Pulmonary artery endothelial cell (primary cell): ENCODE measurements at places on chromosomes 7 and 10. TPM values are rescaled to one million over a fixed set of nuclear protein-coding genes. Genes with fewer than 3 reads are reported as not detected.

SEMA3A gene
- 0.20 and 0.92 TPM in 2 replicates for total RNA-seq

PRRT4 gene
- not detected in 2 replicates for total RNA-seq

TRRAP gene
- 17.1 and 22.4 TPM in 2 replicates for total RNA-seq

RASSF4 gene
- total RNA-seq, result 8.8 and 12.3 TPM in 2 replicates

C10orf67 gene
- not detected in 2 replicates for total RNA-seq

MALRD1 gene
- total RNA-seq, result not detected in 2 replicates

ASZ1 gene
- not detected in 2 replicates for total RNA-seq

DDIT4 gene
- 133 and 170 TPM in 2 replicates for total RNA-seq

PCLO gene
- total RNA-seq, result under 0.01 TPM in 2 replicates

PHKG1 gene
- 0.46 and 0.59 TPM in 2 replicates for total RNA-seq

GRCh38 chr10:117398029-117398428 is 22.8 kb upstream of the PDZD8 start:
- DNase-seq, result no peak

- DNase-seq, result no peak
These were observed 1.4 kb downstream of the BTAF1 start for GRCh38 chr10:91925022-91925320.

DNA sequence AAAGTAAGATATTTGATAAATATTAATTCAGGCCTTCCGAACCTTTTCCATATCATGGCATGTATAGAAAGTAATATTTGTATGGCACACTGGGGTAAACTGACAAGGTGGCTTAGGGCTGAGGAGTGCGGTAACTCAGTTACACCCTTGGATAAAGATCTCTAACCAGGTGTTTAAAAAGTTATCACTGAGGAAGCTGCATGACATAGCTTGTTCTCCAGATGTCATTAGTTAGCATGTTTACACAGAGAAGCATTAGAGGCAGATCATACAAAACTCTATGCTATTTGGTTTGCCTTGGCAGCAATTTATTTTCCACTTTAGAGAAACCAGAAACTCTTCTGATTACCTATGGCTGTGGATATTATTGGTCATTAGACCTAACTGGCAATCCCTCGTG is 118.2 kb downstream of the ST7 start:
- no peak for DNase-seq

GRCh38 chr7:111676811-111677210 is 114.5 kb upstream of the IMMP2L start:
- no peak for DNase-seq

DNA sequence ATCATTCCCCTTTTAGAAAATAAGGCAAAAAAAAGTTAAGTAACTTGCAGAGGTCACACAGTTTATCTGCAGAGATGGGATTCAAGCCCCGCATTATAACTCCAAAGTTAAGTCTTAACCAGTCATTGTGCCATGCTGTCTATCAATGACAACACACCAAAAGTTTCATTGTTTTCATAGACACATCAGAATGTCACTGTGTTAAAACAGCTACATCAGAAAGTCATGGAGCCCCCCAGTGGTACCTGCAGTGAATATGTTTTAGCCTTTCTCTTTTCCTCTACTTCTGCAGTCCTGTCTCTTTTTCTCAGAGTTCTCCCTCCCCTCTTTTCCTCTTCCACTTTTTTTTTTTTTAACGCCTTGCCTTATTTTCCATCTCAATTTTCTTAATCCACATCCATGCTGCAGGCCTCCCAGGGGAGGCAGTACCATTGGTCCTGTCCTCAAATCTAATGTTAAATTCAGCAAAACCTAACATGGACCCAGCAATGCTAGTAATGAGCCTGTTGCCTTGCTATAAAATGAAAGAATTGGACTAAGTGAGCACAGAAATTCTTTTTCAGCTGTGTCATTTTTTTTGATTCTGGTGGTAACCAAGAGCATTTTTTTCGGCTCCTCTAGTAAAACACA is 3.8 kb upstream of the NRCAM start:
- no peak for DNase-seq

GRCh38 chr10:44981172-44982113 is 2.8 kb upstream of the DEPP1 start:
- peak; percentile 83 for DNase-seq

GRCh38 chr10:18501198-18501597 is 150.2 kb downstream of the NSUN6 start:
- no peak for DNase-seq

GRCh38 chr7:90587766-90588165 is 8.4 kb upstream of the CDK14 start:
- no peak for DNase-seq

DNA sequence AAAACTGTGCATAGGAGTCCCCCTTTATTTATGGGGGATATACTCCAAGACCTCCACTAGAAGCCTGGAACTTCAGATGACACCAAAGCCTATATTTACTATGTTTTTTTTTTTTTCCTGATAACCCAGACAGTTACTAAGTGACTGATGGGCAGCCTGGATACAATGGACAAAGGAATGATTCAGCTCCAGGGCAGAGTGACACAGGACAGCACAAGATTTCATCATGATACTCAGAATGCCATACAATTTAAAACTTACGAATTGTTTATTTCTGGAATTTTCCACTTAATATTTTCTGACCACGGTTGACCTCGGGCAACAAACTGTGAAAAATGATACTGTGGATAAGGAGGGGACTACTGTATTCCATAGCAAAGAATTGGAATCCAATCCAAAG is 843.6 kb downstream of the PCDH15 start:
- DNase-seq, result no peak

- no peak for DNase-seq
These were observed 184.7 kb downstream of the DGKB start for GRCh38 chr7:14717816-14718215.

- no peak for DNase-seq
These were observed 2.8 kb downstream of the GIMAP5 start for GRCh38 chr7:150740053-150740452.

DNA sequence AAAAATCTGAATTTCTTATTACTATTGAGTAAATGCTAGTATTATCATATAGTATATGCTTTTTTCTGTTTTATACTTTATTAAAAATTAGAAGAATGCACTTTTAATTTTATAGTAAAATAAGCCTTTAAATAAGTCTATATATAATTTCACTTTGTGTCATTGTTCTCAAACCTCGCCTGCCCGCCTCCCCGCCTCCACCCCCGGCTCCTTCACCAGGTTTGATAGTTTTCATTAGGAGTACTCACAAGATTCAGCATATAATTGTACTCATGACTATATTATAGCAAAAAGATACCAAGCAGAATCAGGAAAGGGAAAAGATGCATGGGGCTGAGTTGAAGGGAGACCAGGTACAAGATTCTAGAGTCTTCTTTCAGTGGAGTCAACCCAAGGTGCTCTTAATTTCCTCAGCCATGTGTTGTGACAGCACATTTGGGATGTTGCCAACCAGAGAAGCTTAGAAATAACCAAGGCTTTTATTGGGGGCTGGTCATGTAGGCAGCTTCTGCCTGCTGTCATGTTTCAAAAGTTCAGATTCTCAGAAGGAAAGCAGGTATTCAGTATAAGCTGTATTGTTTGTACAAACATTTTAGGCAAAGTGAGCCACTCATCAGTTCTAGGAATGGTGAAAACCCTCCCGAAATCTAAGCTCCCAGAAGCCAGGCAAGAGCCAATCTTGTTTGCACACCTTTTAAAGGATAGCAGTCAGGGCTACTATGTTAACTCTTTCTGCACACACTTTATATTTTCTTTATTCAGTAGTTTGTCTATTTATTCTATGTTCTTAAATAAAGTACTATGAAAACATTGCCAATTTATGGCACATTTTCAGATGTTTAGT is 12.3 kb downstream of the NHLRC2 start:
- DNase-seq, result no peak

DNA sequence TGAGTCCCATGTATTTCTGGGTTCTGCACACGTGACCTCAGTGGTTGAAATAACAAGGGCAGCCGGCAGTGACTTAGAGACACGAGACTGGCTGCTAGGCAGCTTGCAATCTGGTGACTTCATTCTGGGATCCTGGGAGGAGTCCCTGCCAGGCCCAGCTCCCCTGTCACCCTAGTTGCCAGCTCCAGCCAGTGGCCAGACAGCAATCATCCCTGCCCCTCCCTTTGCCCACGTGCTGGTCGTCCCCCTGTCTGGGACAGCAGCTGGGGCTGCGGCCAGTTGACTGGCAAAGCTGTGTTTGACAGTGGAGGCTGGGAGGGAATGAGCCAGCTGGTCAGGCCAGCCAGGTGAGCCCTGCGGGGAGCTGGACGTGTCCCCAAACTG is 30.0 kb downstream of the ADGRA1 start:
- no peak for DNase-seq

DNA sequence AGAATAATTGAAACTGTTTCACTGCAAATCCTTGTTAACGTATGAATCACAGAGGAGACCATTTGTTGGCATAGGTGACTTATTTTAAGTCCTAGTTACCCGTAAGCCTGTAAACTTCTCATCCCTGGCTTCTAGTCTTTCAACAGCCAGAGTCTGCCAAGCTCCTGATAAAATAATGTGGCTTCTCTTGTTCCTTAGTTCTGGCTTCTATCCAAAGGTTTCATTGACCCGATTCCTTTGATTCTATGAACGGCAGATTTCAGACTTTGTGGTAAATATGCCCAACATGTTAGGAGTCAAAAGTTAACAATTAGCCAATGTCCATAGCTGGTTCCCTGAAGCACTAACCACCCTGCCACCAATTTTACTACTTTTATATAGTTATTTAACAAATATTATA is 23.3 kb downstream of the DNAH11 start:
- no peak for DNase-seq

DNA sequence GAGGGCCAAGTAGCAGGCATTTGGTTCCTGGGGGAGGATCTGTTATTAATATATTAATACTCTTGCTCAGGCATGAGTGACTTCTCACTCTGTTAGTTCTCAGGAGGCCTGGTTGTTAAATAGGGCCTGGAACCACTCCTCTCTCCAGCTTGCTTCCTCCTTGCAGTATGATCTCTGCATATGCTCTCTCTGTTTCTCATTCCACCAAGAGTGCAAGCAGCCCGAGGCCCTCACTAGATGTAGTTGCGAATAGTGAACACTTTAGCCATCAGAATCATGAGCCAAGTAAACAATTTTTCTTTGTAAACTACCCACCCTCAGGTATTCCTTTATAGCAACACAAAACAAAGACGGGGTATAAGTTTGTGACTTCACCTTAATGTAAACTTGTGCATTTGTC is 784.3 kb downstream of the DNAJB9 start:
- DNase-seq, result no peak

- no peak for DNase-seq
These were observed 54.7 kb upstream of the LSM8 start for GRCh38 chr7:118129041-118129795.

DNA sequence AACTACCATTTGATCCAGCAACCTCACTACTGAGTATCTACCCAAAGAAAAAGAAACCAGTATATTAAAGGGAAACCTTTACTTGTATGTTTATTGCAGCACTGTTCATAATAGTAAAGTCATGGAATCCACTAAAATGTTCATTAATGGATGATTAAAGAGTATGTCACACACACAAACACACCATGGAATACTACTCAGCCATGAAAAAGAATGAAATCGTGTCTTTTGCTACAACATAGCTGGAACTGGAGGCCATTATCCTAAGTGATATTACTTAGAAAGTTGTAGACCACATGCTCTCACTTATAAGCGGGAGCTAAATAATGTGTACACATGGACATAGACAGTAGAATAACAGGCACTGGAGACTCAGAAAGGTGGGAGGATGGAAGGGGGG is 203.0 kb upstream of the SLC26A5 start:
- no peak for DNase-seq

DNA sequence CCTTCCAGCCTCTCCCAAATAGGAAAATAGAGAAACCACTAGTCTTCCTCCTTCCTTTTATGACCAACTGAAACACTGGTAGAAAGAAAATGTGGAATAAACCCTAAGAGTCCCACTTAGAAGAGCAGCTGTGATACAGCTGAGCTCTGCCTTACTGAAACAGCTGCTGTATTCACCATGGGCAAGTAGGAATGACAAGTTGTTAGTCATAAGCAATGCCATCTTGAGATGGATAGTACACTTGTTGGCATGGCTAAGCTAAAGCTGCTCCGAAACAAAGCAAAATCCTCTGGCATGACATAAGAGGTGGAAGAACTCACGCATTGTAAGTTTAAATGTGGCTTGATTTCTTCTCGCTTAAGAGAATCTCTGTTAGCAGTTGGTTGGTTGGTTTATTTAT is 48.3 kb upstream of the TMEM236 start:
- no peak for DNase-seq

- no peak for DNase-seq
These were observed 301.2 kb downstream of the FGFR2 start for GRCh38 chr10:121296881-121297585.

DNA sequence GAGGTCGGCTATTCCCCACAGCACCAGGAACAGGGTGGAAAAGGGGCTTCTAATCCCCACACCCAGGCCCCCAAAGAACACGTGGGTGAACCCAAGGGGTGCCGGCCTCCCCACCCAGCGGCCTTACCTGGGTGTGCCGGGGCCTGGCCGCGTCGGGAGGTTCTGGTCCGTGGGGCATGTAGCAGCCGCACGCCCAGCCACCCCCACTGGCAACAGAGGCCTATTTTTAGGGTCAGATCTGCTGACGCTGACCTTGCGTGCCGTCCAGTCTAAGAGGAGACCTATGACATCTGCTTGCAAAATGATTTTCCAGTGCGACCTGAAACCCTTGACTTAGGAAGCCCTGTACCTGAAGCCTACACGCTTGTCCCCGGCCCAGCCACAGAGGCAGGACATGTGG is 38.0 kb upstream of the SAMD8 start:
- DNase-seq, result no peak

DNA sequence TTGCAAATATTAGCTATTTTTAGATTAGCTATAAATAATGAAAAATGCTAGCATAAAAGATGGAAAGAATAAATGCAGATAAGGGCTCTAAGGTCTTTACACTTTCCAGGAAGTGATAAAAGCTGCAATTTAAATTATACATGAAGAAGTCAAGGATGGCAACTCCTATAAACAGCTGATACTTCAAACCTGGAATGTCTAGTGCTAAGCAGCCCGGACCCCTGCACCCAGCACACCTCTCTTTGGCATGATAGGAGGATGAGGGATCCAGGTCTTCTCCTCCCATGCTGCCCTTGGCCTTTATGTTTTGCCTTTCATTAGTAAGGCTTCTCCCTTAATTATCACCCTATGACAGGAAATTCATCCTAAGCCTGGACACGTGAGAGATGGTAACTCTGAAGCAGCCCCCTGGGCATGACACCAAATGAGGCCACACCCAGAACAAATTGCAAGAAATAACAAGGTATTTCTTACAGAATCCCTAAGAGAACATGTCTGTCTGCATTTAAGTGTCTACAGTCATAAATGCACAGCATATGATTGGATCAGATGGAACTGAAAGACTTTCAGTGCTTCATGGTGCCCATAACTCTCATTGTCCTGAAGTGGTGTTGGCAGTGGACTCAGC is 158.3 kb upstream of the PRSS1 start:
- no peak for DNase-seq

GRCh38 chr7:39306016-39306570 is 260.1 kb upstream of the YAE1 start:
- DNase-seq, result no peak

GRCh38 chr10:123912466-123912865 is 20.9 kb upstream of the CPXM2 start:
- DNase-seq, result no peak

GRCh38 chr7:44727158-44727936 is 21.3 kb upstream of the ZMIZ2 start:
- DNase-seq, result peak; percentile 44
